Activated CD4-positive, alpha-beta T cell treated with anti-CD3 and anti-CD28 coated beads for 24 hours (primary cell): ENCODE measurements at places on chromosomes 2 and 18.

DNA sequence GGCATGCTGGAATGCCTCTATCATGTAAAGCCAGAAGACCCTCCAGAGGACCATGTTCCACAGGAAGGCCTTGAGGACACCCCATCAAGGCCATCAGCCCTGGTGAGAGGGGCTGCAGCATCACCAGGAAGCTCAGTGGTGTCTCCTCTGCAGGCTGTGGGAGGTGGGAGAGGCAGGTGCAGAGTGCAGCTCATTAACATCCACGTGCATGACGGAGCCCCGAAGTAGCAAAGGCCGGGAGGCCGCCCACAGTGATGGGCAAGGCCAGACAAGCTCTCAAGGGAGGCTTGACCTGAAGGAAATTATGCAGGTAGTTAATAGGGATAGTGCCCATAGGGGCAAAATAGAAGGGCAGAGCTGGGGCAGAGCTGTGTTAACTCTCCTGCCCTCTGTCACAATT, 30.3 kb upstream of the SMCHD1 start:
- DNase-seq, result no peak

DNA sequence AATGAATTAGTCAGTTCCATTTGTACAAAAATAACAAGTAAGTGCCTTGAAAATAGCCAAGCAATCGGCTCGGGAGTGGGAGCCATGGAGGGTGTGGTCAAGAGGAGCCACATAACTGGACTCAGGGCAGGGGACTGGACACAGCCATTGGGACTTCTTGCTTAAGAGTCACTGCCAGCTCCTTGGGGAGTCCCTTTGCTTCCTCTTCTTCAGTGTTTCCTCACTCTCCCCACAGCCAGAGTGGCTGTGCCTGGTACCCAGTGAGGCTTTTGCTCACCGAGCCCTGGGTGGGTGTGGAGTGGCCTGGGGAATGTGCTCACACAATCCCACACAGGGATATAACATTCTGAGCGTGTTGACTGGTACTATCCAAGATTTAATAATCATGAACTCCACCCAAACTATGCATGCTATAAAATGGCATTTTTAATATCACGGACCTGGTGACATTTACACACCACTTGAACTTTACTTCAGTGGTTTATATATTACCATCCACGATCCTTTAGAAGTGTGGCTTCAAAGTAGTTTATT, 94.6 kb downstream of the PTGR3 start:
- DNase-seq, result no peak

- no peak for DNase-seq
These were observed 1.7 kb upstream of the SLC3A1 start for GRCh38 chr2:44273596-44273995.

GRCh38 chr2:180644709-180645108, 335.7 kb upstream of the UBE2E3 start:
- no peak for DNase-seq

DNA sequence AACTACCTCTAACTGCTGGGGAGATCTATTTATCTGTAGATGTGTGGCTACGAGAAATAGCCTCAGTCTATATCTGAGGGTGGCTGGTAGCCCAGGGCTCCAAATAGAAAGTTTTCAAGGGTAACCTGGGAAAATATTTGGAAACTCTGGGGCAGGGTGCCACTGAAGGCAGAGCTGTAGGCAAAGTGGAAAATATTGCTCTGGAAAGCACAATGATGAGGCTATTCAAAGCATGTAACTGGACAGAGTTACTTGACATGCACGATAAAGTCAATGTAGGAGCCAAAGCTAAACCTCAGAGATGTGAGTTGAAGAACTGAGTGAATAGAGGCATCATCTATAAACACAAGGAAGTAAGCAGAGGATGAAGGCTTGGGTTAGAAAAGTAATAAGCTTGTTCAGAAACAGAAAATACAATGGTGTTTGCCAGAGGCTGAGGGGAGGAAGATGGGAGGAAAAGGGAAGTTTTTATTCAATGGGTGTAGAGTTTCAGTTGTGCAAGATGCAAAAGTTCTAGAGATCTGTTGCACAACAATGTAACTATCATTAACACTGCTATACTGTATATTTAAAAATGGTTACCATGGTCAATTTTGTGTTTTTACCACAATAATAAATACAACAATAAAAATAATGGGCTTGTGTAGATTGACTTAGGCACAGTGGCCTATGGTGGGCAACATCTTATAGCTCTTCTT, 171.6 kb downstream of the MBD2 start:
- no peak for DNase-seq

GRCh38 chr2:201839727-201840126, 33.4 kb downstream of the CDK15 start:
- no peak for DNase-seq

- no peak for DNase-seq
These were observed 156.2 kb upstream of the NABP1 start for GRCh38 chr2:191521608-191522208.

GRCh38 chr18:2895391-2895790, 48.6 kb downstream of the EMILIN2 start:
- DNase-seq, result no peak

DNA sequence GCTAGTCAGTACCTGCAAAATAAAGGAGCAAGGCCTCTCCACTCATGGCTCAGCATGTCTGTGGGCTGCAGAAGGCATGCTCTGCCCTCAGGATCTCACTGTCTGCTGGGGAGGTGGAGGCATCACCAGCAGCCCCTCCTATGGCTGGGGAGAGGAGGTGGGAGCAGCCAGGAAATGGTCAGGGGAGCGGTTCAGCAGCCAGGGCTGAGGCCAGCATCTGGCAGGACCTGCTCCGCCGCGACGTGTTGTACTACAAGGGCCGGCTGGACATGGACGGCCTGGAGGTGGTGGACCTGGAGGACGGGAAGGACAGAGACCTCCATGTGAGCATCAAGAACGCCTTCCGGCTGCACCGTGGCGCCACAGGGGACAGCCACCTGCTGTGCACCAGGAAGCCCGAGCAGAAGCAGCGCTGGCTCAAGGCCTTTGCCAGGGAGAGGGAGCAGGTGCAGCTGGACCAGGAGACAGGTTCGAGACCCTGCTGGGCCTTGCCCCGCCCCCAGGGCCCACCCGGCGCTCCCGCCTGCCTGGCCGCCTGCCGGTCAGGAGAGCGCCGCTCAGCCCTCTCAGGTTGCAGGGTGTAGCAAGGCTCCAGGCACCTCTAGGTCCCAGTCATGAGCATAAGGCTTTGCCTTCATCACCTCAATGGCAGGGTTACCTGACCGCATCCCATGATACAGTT, 49.0 kb downstream of the FAM168B start:
- no peak for DNase-seq

GRCh38 chr18:67402543-67402942, 114.0 kb downstream of the DSEL start:
- no peak for DNase-seq

GRCh38 chr18:34991152-34991551, 50.1 kb upstream of the MAPRE2 start:
- DNase-seq, result no peak

DNA sequence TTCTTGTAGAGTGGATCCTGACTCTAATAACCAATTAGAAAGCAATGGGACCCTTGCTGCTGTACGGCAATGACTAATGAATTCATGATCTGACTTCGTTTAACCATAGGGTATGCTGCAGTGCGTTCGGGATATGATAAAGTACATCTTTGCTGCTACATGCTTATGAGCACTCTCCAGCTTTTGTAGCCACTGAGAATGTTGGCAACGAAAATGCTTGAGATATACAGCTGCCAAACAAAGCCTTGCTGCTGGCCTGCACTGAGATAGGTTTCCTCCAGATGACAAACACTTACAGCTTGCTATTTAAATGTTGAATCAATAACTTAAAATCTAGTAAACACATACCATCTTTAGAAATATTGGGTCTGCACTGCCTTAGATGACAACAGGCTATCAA, 372.4 kb upstream of the SLC8A1 start:
- DNase-seq, result no peak

- DNase-seq, result no peak
These were observed 16.3 kb upstream of the ATOH8 start for GRCh38 chr2:85737481-85737880.

GRCh38 chr18:8662560-8663255, 42.6 kb upstream of the MTCL1 start:
- no peak for DNase-seq

DNA sequence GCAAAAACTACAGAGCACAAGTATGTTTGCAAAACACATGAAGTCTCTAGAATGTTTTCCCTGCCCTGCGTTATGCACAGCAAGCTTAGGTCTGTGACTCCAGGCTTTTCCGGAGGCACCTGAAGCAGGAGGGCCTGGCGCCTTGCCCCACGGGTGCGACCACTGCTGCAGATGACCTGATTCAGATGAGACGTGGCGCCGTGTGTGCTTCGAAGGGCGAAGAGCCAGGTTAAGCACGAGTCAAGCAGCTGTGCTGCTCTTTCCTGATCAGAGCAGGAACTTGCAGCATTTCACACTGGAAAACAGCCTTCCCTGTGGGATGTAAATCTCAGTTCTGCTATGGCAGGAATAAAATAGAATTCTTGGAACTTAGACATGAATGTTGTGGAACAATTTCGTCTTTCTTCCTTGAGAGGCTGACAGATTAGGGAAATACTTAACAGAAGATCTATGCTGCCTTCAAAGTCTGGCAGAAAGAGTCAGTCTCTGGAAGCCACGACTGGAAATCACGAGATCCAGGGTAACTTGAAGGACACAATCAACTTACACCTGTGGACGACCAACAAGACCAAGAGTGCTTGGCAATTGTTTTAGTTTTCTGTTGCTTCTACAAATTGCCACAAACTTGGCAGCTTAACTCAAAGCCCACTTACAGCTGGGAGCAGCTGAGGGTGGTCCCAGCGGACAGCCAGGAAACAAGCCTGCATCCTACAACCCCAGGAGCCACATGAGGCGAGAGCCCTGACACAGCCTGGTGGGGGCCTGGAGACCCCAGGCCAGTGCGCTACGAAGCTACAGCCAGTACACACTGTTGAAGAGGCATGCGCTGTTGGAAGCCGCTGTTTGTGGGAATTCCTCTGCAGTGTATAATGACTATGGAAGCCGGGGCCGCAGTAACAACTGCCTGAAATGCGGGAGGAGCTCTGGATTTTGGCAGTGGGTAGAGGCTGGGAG, 42.9 kb downstream of the EIPR1 start:
- no peak for DNase-seq

- DNase-seq, result no peak
These were observed 205.7 kb downstream of the NEDD4L start for GRCh38 chr18:58249712-58250111.

DNA sequence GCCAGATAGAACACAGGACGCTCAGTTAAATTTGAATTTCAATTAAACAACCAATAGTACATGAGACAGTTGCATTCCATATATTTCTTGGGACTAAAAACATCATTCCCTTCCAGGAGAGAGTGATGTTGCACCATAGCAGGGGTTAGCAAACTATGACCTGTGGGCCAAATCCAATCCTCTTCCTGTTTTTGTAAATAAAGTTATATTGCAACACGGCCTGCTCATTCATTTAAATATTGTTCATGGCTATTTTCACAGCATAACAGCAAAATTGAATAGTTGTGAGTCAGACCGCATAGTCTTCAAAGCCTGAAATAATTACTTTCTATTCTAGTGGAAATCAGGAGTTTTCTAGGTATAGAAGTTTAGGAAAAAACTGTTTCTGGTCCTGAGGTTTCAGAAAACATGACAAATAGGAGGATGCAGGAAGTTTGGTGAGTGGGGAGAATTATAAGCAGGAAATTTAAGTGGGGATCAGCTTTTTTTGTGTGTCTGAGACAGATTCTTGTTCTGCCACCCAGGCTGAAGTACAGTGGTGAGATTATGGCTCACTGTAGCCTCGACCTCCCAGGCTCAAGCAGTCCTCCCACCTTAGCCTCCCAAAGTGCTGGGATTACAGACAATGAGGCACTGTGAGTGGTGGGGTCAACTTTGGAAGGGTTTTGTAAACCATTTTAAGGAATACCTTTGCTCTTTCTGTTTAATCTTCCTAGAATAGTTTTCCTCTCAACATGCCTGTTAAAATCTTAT, 131.5 kb downstream of the SOCS6 start:
- no peak for DNase-seq

DNA sequence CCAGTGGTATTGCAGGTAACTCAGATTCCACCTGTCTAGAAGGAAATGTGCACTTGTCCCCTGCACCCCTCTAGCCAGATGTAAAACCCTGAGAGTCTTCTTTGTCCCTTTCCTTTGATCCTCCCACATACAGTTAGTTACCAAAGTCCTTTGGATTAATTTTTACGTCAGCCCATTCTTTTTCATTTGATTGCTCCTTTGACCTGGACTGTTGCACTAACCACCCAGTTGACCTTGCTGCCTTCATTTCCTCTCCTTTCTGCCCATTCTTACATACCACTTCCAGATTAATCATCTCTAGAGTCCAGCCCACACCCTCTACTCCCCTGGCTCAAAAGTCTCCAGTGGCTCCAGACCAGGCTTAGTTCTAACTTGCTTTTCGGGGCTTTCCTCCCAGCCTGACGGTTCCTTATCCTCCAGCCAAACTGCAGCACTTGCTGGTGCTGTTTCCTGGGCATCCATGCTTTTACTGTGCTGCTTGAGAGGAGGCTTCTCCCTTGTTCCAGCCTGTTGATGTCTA, 99.3 kb downstream of the SPTBN1 start:
- no peak for DNase-seq

GRCh38 chr2:150598383-150598782, 110.9 kb upstream of the RND3 start:
- DNase-seq, result no peak

DNA sequence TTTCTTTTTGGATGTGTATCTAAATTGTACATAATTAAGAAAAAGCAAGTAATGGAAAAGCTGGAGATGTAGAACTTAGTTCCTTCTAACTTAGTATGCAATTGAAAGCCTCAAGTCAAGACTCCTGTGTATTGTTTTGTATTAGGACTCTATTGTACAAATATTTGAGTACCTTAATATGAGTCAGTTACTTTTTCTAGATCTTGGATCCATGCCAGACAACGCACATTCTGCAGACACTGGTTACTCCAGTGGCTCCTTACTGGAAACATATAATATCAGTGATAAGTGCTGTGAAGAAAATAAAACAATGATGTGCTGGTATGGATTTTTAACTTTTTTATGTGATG, 1.5 kb downstream of the SLC39A10 start:
- DNase-seq, result no peak

- DNase-seq, result no peak
These were observed 66.0 kb upstream of the DSEL start for GRCh38 chr18:67582488-67582887.

DNA sequence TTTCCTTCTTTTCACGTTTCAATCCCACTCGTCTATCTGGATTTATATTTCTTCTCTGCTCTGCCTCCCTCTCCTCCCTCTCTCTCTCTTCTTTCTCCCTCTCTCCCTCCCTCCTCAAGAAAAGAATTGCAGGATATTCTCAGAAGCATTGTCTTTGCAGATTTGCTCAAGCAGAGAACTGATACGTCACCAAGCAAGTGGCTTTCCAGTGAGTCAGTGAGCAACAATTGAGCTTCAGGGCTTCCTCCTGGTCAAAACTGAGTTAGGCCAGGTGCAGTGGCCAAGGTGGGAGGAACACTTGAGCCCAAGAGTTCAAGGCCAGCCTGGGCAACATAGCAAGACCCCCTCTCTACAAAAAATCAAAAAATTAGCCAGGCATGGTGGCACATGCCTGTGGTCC, 151.1 kb downstream of the SMAD2 start:
- no peak for DNase-seq
